Activated CD4-positive, alpha-beta T cell treated with anti-CD3 and anti-CD28 coated beads, Interleukin-2, amount 10 ng/mL, durations not matched to agents 7 days and 5 days (primary cell): ENCODE measurements at places on chromosomes 3 and 15. TPM values are rescaled to one million over a fixed set of nuclear protein-coding genes. Genes with fewer than 3 reads are reported as not detected.
A peak's percentile ranks its signal among the peaks of the same experiment; 100 is the strongest.

GRCh38 chr3:165555785-165556184, 281.4 kb downstream of the BCHE start:
- H3K36me3 ChIP-seq = no peaks in the 10 kb centered on the region
- H3K4me1 ChIP-seq = no peaks in the 10 kb centered on the region
- no peak for DNase-seq

DNA sequence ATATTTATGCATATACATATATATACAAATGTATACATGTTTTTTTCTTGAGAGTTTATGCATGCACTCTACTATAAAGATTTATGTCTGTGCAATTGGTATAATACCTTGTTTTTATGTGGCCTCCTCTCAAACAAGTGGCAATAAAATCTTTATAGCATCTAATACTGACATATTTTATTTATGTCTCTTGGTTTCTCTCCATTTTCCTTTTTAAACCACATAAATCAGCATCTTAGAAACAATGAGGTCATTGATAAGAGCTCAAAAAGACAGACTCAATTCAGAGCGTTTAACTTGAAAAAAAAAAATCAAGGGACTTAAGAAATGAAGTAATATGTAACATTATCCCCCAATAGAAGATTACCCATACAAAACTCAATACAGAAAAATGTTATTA, 1442.2 kb upstream of the ALCAM start:
- no peak for DNase-seq
- no peak overlapping the region for H3K27ac ChIP-seq
- no peaks in the 10 kb centered on the region for H3K4me1 ChIP-seq
- no peaks in the 10 kb centered on the region for H3K36me3 ChIP-seq
- H3K27me3 ChIP-seq = no peaks in the 10 kb centered on the region

GRCh38 chr15:91909574-91909973, 56.1 kb downstream of the SLCO3A1 start:
- no peak overlapping the region for H3K27ac ChIP-seq
- no peak overlapping the region for H3K4me3 ChIP-seq
- no peaks in the 10 kb centered on the region for H3K27me3 ChIP-seq

- H3K27ac ChIP-seq = peak overlapping the region; percentile 75
- peak overlapping the region; percentile 30 for H3K4me3 ChIP-seq
- H3K36me3 ChIP-seq = no peaks in the 10 kb centered on the region
- no peaks in the 10 kb centered on the region for H3K27me3 ChIP-seq
Measured at GRCh38 chr3:150384296-150385212, 23.5 kb upstream of the TSC22D2 start.

GRCh38 chr3:53109891-53110771, 20.1 kb downstream of the RFT1 start:
- H3K27me3 ChIP-seq = no peaks in the 10 kb centered on the region
- H3K27ac ChIP-seq = peak overlapping the region; percentile 87
- H3K4me3 ChIP-seq = peak overlapping the region; percentile 23

GRCh38 chr3:14523792-14524191, 16.4 kb downstream of the GRIP2 start:
- no peak overlapping the region for H3K27ac ChIP-seq
- no peak overlapping the region for H3K4me3 ChIP-seq
- DNase-seq = no peak
- peaks cover 5% of the 10 kb centered on the region for H3K27me3 ChIP-seq
- H3K36me3 ChIP-seq = no peaks in the 10 kb centered on the region

DNA sequence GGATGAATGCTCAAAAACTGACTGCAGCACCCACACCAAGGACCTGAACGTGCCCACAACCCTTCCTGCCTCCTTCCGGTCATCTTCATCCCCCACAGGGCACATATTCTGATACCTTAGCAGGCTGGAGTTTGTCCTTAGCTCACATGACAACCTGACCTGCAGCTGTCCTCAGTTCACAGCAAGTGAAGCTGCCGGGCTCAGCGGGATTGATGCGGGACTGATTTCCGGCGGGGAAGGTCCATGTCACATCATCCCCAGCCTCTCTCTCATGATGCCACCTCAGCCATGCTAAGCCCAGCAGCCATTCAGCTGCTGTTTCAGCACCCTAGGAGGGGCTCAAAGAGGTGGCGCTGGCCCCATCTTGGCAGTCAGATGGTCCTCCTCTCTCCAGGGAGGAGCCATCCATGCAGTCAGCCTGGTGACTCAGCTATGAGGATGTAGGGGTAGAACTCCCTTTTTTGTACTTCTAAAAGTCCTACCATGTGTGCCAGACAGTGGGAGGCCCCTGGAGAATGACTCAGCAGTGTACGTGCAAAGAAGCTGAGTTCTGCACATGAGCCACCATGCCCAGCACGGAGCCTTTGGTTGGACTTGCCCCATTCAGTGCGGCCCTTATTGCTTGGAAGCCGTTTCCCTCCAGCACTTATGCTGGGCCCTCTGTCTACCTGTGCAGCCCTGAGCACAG, 9.5 kb downstream of the CA12 start:
- H3K27ac ChIP-seq = no peak overlapping the region
- no peaks in the 10 kb centered on the region for H3K27me3 ChIP-seq
- H3K4me3 ChIP-seq = no peak overlapping the region
- H3K36me3 ChIP-seq = no peaks in the 10 kb centered on the region

- H3K4me3 ChIP-seq = no peak overlapping the region
- DNase-seq = no peak
- no peaks in the 10 kb centered on the region for H3K4me1 ChIP-seq
- no peaks in the 10 kb centered on the region for H3K36me3 ChIP-seq
- no peak overlapping the region for H3K27ac ChIP-seq
Measured at GRCh38 chr3:168260859-168261258, 165.1 kb upstream of the GOLIM4 start.

DNA sequence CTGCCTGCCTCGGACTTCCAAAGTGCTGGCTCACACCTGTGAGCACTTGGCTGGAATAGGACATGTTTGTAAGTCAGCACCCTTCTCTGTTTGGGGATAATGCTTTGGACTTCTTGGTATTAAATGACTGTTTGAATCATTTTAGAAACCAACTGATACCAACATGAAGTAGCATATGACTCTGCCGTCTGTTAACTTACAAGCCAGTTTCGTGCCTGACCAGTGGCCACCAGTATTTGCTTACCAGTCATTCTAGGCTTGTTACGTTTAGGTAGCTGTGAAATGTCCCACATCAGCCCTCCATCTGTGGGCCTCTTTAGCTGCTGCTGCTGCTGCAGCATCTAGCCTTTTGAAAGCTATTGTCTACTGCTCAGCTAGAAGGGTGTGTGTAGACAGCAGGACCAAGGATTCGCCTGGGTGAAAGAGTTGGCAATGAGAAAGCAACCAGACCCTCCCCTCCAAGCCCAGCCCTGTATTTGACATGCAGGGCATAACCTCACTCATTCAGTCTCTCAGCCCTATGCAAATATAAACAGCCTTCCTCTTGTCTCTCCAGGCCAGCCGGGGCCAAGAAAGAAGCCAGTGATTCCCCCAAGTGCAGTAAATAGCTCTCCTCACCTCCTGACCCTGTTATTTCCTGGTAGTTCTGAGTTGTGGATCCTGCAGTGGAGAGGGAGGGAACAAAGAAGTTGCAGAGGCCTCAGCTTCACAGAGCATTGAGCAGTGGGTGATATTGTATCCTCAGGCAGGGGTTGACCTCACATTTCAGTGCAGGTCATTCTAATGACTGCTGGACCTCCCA, 51.0 kb downstream of the NKIRAS1 start:
- peaks cover 5% of the 10 kb centered on the region for H3K4me1 ChIP-seq
- no peak overlapping the region for H3K27ac ChIP-seq
- H3K36me3 ChIP-seq = no peaks in the 10 kb centered on the region
- no peaks in the 10 kb centered on the region for H3K27me3 ChIP-seq
- no peak for DNase-seq

- H3K36me3 ChIP-seq = no peaks in the 10 kb centered on the region
- no peaks in the 10 kb centered on the region for H3K27me3 ChIP-seq
- no peak for DNase-seq
- no peaks in the 10 kb centered on the region for H3K4me1 ChIP-seq
- no peak overlapping the region for H3K4me3 ChIP-seq
- no peak overlapping the region for H3K27ac ChIP-seq
Measured at GRCh38 chr3:28066020-28066419, 175.4 kb upstream of the CMC1 start.

DNA sequence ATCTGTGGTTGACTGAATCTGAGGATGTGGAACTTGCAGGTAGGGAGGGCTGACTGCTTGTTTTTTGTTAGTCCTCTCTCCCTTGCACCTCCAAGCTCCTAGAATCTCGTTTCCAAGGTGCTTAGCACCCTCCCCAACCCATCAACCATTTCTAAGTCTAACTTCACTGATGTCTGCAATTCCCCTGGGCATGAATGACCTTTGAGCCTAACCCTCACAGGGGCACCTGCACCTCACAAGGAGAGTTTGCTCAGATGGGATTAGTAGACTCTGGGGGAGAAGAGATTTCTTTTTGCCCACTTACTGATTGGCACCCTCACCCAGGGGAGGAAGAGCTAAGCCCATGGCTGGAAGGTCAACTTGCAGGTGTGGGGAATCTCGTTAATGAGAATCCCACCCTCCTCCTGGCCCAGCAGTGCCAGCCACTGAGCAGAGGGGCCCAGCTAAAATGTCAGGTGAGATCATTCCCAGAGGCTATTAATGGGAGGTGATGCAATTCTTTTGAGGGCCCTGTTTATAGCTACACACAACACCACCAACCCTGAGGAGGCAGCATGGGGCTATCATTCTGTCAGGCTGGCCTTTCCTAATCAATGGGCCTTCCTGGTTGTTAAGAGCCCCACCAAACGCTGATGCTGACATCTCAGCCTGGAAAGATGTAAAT, 81.6 kb upstream of the HERC1 start:
- H3K4me3 ChIP-seq = no peak overlapping the region
- peaks cover 3% of the 10 kb centered on the region for H3K27me3 ChIP-seq
- H3K27ac ChIP-seq = no peak overlapping the region
- no peak for DNase-seq

DNA sequence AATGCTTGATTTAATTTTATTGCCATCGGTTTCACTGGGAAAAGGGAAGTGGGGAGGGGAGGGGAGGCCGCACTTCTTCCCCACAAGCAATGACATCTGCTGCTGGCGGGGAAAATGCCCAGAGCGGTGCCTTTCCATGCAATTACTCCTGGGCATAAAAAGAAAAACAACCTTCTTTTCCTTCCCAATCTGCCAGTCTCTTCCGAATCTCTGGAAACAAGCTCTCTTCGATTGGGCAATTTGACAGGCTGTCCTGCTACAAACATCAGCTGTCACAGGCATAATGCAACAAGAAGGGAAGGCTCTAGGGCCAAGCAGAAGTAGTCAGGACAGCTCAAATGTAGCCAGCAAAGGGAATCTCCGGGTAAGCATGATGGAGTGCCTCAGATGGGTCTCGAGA, 93.4 kb upstream of the STRIT1 start:
- DNase-seq = no peak
- no peak overlapping the region for H3K27ac ChIP-seq
- peaks cover 8% of the 10 kb centered on the region for H3K27me3 ChIP-seq
- H3K4me3 ChIP-seq = no peak overlapping the region

DNA sequence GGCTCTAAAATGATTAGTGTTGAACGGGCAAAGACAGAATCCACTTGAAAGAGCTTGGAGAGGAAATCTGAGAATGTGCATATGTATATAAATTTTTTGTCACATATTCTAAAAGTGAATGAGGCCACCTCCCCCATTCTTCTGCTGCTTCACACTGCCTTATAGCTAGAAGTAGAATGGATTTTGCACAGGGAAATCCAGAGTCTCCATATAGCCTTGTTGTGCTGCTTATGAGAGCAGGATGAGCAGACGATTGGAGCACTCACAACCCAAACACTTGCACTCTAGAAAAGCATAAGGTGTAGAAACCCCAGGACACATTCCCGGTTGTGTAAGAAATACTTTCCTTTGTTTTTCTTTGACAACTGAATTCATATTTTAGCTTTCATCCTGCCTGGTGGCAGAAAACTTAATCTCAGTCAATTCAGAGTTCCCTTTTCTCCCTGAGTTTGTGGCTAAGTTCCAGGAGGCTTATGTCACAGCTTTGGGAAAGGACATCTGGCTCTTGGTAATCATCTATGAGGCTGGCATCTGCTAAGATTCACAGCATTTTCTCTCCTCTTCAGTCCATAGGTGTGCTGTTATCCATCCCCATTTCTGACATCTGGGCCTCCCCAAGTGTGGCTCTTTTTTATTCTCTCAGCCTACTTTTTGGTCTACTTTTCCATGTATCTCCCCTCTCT, 188.4 kb upstream of the PFN2 start:
- no peak for DNase-seq
- no peaks in the 10 kb centered on the region for H3K36me3 ChIP-seq
- peaks cover 22% of the 10 kb centered on the region for H3K27me3 ChIP-seq
- H3K27ac ChIP-seq = peak overlapping the region; percentile 20
- H3K4me1 ChIP-seq = no peaks in the 10 kb centered on the region
- no peak overlapping the region for H3K4me3 ChIP-seq

DNA sequence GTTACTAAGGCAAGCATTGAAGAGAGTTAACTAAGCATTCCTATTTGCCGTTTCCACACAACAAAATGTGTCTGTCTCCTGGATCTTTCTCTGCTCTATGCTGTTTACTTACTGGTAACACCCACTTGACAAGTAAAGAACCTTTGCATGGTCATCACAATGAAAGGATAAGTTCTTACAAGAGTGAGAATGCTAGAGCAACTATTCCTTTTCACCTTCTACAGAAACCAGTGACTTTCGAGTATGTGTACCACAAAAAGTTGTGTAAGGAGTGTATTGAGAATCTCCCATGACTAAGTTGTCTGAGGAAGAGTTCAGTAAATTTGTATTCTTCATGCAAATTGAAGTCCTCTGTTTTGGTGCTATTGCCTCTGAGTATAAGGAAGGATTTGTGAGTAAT, 10.8 kb downstream of the TIPARP start:
- DNase-seq = no peak
- peaks cover 74% of the 10 kb centered on the region for H3K36me3 ChIP-seq
- H3K4me1 ChIP-seq = peaks cover 86% of the 10 kb centered on the region
- no peaks in the 10 kb centered on the region for H3K27me3 ChIP-seq
- peak overlapping the region; percentile 31 for H3K4me3 ChIP-seq
- H3K27ac ChIP-seq = peak overlapping the region; percentile 43

GRCh38 chr15:40762919-40763800, 708 bp upstream of the GCHFR start:
- peak overlapping the region; percentile 92 for H3K27ac ChIP-seq
- H3K4me3 ChIP-seq = peak overlapping the region; percentile 84
- H3K36me3 ChIP-seq = peaks cover 1% of the 10 kb centered on the region

GRCh38 chr3:31695280-31696008, 162.7 kb downstream of the STT3B start:
- H3K27me3 ChIP-seq = no peaks in the 10 kb centered on the region
- H3K27ac ChIP-seq = no peak overlapping the region
- peak; percentile 44 for DNase-seq
- H3K4me1 ChIP-seq = no peaks in the 10 kb centered on the region
- H3K36me3 ChIP-seq = peaks cover 2% of the 10 kb centered on the region
- no peak overlapping the region for H3K4me3 ChIP-seq

CPB1 gene
- not detected for total RNA-seq

SUSD5 gene
- not detected for total RNA-seq

HEG1 gene
- total RNA-seq = 26.6 TPM

NPHP3 gene
- 14.3 TPM for total RNA-seq

MITF gene
- 0.10 TPM for total RNA-seq

CD80 gene
- total RNA-seq = 7.2 TPM

GP9 gene
- not detected for total RNA-seq

TGM5 gene
- not detected for total RNA-seq

GBE1 gene
- 17.9 TPM for total RNA-seq
